ENCODE measurements at places on chromosomes 3 and 15.
A peak's percentile ranks its signal among the peaks of the same experiment; 100 is the strongest.

- DNase-seq, result no peak
These were observed 46.4 kb downstream of the TNFAIP8L3 start for GRCh38 chr15:51048308-51048707.

GRCh38 chr15:70185251-70185711, 87.6 kb upstream of the TLE3 start:
- peak; percentile 14 for DNase-seq

GRCh38 chr15:74541494-74542165, 610 bp downstream of the ARID3B start:
- DNase-seq, result no peak

DNA sequence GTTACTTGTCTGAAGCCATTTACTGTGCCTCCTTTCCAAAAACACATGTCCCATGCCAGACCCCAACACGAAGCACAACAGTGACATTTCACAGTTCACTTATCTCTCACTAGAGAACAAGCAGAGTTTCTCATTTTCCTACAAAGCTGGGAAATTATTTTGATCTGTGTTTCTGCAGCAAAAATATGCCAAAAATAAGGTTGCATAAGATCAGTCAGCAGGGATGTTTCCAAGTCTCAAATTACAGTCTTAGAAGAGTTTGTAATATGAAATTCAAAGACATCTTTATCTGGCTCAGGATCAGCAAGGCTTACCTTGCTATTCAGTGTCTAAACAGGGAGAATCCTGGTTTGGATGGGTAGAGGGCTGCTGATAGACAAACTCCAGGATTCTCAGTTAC, 75.5 kb downstream of the GJD2 start:
- DNase-seq, result no peak

DNA sequence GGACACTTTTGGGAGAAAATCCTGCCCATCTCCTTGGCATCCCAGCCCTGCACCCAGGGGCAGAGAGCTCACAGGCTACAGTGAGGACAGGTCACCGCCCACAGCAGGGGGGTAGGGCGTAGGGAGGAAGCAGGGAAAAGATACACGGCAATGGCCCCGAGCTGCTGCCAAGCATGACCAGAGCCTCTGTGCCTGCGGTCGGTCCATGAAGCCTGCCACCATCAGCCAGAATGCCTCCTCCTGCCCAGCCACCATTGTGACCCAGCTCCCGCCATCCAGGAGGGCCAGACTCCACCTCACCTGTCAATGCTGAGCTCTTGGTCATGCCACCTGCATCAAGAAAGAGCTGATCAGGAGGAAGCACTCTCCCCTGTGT, 230.7 kb downstream of the VPS13C start:
- no peak for DNase-seq

DNA sequence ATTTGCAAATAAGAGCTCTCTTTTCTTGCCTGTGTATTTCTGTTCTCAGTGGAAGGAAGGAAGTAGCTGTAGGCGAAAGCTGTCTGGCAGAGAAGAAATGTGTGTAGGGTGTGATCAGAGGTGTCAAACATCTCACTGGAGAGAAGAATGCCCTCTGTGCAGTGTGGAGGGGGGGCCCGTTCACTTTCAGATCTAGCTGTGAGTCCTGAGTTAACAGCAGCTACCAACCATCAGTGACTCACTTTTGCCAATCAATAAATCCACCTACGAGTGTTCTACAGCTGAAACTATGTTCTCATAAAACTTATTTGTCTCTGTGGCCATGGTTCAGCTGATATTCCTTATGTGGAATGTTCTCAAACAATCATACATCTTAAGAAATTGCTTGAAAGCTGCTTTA, 103.7 kb downstream of the FRMD4B start:
- DNase-seq, result no peak

DNA sequence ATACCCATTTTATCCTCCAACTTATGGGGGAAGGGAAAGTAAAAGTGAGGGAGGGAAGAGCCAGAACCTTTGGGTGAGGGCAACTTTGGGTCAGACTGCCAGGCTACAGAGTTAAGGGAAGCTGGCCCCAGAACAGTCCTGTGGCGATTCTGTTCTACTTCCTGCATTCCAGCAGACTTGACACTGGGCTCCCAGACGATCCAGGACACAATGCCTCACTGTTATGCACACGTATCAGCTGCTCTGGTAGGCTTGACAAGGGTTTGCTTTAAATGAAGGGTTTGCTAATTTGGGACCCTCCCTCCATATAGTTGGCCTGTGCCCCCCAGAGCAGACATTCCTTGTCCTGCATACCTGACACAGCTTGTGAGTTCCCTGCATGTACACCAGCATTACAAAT, 10.7 kb downstream of the GORASP1 start:
- no peak for DNase-seq
